ENCODE measurements at places on chromosomes 12 and 14.

- DNase-seq = no peak
Measured at GRCh38 chr12:108078428-108078827, 50.7 kb upstream of the WSCD2 start.

- DNase-seq = no peak
Measured at GRCh38 chr14:94640721-94641631, 28.8 kb downstream of the SERPINA3 start.

- DNase-seq = no peak
Measured at GRCh38 chr12:131644481-131644880, 66.4 kb upstream of the SFSWAP start.

DNA sequence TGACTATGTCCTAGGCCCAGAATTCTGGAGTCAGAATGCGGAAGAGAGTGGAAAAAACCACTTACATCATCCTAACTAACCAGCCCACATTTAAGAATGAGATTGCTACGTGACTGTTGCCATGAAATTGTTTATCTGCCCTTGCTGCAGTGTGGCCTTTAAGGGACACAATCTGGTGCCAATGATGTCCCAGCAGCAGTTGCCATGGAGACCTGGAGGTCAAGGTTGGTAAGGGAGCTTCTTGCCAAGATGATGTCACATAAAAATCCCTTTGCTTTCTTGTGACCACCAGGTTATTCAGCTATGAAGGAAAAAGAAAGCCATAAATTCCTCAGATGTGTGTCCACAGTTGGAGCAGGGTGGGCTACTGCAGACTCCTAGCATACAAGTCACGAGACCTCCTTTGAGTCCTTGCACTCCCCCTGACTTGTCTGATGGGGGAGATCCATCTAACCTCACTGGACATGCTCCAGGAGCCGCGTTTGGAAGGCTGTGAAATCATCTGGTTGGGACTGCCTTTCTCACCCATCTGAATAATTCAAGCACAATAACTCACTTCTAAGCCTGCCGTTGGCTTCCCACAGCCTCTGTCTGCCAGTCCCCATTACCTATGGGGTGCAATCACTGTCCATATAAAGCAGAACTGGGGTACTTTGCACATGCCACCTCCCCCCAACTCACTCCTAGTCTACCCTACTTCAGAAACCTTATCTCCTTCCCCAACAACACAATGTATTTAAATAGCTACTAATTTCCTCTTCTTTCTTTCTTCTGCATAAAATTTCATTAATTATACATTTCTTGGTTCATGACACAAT, 165.6 kb downstream of the ZFP36L1 start:
- no peak for DNase-seq

DNA sequence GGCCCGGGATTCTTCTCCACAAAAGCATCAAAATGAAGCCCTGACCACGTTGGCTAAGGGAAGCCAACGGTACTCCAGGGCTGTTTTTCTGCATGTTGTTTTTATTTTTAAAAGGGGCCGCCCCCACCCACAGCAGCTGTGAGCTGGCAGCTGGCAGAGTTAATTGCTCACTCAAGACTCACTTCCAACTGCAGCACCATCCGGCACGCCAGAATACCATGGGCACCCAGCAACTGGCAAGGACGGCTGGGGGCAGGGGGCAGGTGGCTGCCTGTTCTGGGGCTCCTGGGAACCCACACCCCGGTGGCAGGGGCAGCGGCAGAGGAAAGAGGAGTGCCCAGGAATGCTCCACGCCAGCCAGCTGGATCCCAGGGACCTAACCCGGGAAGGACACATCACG, 44.3 kb downstream of the NCOR2 start:
- DNase-seq = peak; percentile 48

DNA sequence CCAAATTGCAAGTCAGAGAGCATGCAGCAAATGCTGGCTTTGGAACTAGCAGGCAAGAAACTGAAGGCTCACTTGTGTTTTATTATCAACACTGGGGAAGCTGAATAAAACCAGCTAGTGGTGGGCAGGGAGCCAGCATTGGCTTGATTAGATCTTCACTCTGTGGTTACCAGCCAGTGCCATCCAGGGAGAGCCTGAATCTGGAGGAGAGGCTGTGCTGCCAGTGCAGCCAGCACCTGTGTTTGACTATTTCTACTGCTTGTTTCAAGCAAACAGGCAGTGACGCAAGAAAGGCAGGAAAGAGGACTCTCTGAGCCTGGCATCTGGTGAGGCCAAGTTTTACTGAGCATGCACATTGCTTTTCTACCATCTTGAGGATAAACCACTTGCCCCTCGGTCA, 247.0 kb downstream of the PHLDA1 start:
- no peak for DNase-seq

DNA sequence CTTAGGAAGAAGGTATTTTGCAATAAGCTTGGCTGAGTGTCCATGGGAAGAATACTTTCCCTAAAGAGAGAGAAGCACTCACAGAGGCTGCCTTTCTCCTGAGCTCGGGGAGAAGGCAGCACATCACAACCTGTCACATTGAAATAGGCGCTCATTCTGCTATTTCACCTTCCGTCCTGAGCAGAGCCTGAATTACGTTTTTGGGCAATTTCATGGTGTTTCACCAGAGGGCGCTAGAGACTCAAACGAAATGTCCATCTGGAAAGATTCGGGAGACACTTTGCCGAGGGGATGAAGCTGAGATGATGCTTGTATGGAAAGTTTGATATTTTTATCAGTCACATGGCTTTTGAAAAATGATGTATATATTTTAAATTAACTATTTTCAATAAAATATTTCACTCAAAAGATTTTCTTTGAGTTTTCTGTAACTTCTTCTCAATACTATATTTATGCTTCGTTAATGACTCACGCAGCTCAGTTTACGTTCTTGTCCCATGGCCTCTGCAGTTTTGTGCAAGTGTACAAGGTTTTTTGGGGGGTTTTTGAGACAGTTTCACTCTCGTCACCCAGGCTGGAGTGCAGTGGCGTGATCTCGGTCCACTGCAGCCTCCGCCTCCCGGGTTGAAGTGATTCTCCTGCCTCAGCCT, 17.4 kb upstream of the B4GALNT3 start:
- DNase-seq = no peak

GRCh38 chr12:39467432-39467870, 24.5 kb upstream of the KIF21A start:
- no peak for DNase-seq

DNA sequence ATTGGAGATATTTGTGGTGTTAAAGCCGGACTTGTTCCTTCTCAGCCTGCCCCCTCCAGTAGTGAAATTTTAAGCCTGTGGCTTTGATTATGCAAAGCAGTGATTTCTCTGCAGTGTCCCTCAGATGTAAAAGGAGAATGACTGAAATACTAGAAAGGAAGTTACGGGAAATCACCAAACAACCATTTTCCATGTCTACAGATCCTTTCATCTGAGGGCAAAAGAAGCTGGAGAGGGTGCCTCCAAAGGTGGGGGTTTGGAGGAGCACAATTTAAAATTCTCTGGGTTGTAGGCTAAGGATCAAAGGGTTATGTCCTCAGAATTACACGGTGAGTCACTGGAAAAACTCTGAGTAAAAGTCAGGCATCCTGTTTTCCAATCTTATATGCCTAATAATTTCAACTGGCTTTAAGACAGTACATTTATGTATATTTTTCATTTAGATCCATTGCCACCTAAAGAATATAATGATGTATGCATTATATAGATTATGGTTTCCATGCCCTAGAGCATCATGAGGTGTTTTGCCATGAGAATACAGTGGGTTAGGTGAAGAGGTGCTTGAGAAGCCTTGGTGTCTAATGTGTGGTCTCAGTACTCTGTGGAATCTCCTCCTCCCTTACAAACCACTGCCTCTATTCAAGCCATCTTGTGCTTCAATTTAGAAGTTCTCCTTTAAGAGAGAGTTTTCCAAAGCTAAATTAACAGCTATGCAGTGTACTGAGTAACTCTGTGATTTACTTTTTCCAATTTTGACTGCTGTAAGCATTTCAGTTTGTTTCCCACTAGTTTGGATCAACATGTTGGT, 362.1 kb downstream of the RAD51B start:
- DNase-seq = no peak

DNA sequence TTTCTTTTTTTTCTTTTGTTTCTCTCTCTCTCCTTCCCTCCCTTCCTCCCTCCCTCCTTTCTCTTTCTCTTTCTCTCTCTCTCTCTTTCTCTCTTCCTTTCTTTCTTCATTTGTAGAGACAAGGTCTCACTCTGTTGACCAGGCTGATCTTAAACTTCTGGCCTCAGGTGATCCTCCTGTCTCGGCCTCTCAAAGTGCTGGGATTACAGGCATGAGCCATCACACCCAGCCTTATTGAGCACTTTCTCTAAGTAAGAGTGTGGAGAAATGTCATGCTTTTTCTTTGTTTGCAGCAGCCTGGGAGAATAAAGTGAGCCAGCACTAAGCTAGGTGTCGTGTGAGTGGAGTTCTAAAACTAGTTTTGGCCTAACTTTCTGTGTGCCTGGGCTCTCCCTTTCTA, 74.0 kb downstream of the TTC7B start:
- no peak for DNase-seq

GRCh38 chr12:118773956-118774723, 207.2 kb upstream of the SRRM4 start:
- DNase-seq = peak; percentile 70

DNA sequence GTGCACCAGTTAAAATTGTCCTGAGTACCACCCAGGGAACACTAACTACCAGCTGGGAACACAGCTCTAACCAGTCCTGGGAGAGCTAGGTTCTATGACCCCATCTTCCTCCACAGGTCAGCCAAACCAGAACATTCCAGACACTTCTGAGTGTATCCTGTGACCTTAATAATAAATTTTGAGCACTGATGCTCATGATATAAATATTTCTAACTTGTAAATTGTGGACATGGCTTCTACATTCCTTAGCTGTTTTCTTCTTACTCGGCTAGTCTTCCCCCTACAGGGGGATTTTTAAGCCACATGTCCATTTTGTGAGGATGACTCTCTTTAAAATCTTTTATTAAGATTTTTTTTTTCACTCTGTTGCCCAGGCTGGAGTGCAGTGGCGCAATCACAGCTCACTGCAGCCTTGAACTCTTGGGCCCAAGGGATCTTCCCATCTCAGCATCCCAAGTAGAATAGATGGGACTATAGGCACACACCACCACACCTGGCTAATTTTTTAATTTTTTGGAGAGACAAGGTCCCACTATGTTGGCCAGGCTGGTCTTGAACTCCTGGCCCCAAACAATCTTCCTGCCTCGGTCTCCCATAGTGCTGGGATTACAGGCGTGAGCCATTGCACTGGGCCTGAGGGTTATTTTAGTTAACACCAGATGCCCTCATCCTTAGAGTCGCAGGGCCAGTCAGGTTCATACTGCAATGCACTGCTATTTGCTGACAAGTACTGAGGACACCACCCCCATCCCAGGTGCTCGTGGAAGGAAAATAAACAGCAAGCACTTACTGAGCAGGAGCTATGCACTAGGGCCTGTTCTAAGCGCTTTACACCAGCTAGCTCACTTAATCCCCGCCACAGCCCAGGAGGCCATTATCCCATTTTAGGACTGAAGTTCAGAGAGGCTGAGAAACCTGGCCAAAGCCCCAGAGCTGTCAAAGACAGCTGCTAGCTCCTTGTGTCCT, 142.6 kb upstream of the NCOR2 start:
- no peak for DNase-seq

GRCh38 chr12:19206493-19207077, 77.1 kb downstream of the PLEKHA5 start:
- DNase-seq = no peak

GRCh38 chr12:31877884-31878283, 81.3 kb upstream of the RESF1 start:
- no peak for DNase-seq

GRCh38 chr12:119157978-119158377, 20.8 kb upstream of the HSPB8 start:
- DNase-seq = no peak

DNA sequence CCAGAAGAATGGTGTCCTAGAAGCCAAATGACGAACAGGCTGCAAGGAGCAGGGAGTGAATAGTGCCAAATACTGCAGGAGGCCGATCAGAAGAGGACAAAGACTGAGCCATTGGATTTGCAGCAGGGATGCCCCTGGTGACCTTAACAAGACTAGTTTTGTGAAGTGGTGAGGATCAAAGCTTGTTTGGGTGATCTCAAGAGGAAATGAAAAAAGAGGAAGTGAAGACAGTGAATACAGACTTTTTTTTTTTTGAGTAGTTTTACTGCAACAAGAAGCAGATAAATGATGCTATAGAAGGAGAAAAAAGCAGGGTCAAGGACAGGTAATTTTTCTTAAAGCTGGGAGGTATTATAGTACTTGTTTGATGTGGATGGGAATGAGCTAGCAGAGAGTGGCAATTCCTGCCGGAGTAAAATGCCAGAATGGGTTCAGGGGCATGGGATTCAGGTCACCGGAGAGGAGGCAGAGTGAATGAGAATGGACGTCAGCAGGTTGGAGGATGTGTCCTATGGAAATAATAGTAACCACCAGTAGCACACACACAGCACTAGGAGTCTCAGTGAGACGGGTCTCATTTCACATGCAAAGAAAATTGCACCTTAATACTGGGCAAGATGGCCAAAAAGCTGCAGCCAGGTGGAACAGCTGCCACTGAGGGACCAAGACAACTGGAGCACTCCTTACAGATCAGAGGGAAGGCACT, 345.8 kb upstream of the CCDC196 start:
- DNase-seq = no peak

DNA sequence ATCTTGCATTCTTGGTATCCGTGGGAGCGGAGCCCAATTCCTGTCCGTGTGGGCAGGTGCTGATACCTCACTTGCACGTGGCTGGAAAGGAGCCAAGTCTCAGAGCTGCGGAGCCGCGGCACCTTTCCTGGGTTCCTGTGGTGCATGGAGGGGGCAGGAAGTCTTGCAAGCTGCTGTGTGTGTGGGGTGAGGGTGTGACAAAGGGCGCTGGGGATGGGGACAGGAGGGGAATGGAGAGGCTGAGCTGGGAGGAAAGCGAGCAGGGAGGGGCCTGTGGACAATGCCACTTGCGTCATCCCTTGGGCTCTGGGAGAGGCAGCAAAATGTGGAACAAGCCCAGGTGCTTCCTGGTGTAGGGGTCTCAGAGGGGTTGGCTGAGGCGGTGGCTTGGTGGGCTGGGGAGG, 86.7 kb downstream of the CALM1 start:
- DNase-seq = no peak

GRCh38 chr12:128790221-128790620, 33.5 kb downstream of the SLC15A4 start:
- DNase-seq = no peak

DNA sequence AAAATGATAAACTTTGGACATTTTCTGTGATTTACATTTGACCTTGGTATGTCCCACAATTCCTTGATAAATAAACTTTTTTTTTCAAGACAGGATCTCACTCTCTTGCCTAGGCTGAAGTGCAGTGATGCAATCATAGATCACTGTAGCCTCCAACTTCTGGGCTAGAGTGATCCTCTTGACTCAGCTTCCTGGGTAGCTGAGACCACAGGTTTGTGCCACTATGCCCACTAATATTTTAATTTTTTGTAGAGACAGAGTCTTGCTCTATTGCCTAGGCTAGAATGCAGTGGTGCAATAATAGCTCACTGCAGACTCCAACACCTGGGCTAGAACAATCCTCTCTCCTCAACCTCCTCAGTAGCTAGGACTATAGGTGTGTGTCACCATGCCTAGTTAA, 79.1 kb upstream of the PTGDR start:
- DNase-seq = no peak

- no peak for DNase-seq
Measured at GRCh38 chr14:55092341-55092740, 36.7 kb upstream of the LGALS3 start.

- no peak for DNase-seq
Measured at GRCh38 chr12:56998981-56999380, 7.4 kb downstream of the ZBTB39 start.

GRCh38 chr12:119512772-119513497, 80.6 kb upstream of the TMEM233 start:
- DNase-seq = no peak

- DNase-seq = no peak
Measured at GRCh38 chr14:22648506-22648905, 4.4 kb upstream of the OR6J1 start.

Measured in NCI-H1436 treated with DMSO at 0.1 percent for 48 hours (cell line).